ENCODE measurements at places on chromosomes 12 and 14. TPM values are rescaled to one million over a fixed set of nuclear protein-coding genes. Genes with fewer than 3 reads are reported as not detected.

- DNase-seq, result no peak
Observed at GRCh38 chr14:37438444-37438843, 156.6 kb downstream of the FOXA1 start.

DNA sequence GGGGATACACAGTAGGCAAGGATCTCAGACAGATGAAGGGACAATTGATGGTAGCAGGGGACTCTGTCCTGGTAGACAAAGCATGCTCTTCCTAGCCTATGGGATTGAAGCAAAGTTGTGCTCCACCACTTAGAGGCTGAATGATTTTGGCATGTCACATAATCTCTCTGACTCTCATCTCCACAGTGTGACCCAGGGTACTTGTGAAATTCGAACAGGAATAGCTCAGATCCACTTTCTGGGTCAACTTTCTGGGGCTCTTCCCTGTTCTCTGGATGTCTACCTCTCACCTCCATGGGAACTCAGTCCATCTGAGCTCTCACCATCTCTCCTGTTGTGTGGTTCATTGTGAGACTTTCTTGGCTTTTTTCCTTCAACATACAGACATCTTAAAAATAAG is 1.7 kb upstream of the DCD start:
- DNase-seq, result no peak

DNA sequence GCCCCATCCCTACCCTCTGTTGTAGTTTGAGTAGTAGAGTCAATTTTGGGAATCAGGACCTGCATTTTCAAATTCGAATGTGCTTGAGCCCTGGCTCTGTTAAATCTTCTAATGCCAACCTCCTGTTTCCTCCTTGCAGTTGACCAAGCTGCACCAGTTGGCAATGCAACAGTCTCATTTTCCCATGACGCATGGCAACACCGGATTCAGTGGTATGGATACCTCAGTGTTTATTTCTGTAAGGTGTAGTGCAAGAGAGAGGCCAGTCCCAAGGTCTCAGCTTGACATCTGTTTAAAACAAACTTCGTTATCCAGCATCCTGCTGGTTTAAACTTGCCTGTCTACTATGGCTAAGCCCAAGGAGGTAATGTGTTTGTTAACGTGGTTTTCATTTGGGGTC is 15.2 kb downstream of the PCBP2 start:
- no peak for DNase-seq

DNA sequence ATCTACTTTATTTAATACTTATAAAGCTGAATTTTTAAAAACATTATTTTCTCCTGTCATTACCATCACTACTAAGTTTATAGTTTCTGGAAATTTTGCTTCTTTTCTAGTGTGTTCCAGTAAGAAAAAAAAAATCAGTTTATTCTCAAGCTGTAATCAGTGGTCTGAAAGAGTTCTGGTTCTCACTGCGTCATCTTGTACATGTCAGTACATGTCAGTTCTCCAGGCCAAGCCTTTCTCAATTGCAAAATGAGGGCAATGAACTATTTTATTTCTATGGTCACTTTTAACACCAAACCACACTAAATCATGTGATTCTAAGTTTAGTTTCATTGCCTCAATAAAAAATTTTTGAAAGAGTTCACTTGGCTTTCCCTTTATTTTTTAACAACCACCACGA is 468.9 kb upstream of the LRFN5 start:
- no peak for DNase-seq

DNA sequence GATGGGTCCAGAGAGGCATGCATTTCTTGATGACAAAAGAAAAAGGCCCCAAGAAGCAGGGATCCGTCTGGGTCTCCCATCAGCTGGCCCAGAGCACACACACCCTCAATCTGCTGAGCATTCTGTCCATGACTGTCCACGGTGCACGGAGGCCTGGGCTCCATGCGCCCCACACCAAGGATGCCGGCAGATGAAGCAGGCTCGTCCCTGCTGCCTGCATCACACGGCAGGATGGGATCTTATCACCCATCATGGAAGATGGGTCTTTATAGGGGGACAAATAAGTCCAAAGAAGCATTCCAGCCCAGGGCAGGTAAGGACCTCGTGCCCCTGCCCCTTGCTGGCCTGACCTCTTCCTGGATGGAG is 59.7 kb downstream of the PRIMA1 start:
- no peak for DNase-seq

DNA sequence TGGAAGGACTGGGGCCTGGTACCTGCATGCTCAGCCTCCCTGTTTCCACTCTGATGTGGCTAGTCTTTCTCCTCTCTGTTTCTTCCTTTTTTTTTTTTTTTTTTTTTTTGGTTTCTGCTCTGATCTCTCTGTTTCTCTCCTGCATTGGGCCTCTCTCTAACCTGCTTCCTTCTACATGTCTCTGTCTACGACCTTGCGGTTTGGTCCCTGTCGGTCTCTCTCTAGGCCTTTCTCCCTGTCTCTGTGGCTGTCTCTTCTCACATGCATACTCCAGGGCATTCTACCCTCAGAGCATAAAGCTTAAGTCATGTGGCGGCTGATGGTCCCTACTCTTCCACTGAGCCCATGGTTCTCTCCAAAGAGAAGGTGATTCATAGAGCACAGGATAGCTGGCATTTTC is 1096.6 kb downstream of the BCL11B start:
- DNase-seq, result no peak

DNA sequence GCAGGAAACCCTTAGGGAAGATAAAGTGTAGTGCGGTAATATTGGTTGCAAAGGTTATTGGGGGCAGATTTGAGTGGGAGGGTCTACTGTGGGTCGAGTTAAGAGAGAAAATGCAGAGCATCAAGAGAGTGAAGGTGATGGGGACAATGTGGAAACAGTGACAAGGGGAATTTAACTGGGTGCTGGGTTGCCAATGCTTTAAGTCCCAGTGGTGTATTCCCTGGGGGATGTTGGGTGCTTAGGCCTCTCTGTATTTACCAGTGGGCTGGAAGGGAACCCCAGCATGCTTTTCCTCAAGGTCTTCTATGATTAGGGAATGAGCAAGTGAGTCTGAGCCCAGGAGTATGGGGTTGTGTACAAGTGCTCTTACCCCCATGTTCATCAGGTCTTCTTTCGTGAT is 10.6 kb downstream of the BCAT1 start:
- DNase-seq, result no peak

GRCh38 chr14:101126731-101127130 is 223.2 kb upstream of the RTL1 start:
- no peak for DNase-seq

DNA sequence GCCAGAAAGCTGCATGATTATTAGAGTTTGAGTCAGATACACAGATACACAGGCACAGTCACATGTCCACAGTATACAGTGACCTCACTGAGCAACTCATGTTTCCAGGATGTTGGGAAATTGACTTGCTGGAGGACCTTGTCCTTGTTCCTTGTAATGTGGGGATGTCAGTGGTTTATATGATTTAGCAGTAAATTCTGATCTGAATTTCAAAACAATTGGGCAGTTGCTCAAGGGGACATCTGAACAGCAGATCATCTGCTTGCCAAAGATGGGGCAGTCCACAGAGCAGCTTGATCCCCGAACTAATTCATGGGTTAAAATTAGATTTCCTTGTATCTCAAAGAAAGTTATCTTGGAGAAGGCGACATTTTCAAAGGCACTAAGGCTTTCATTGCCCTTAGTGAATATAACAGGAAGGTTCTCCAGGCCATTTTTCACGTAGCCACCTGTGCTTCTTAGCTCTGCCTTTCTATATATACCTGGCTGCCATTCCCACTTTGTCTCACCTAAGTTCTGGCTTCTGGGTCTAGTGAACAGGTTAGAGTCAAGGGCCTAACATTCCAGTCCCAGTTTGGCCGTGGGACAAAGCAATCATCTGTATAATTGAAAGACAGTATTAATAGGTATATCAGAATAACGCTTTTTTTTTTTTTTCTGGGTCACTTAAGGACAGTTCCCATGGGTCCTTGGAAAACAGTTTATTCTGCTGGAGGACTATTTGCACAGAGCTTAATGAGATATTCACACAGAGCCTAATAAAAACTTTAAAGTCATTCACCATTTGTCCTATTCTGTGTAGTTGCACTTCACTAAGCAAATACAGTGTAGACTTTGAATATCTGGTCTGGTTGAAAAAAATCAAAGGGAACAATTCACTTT is 64.9 kb upstream of the STRN3 start:
- DNase-seq, result peak; percentile 81

DNA sequence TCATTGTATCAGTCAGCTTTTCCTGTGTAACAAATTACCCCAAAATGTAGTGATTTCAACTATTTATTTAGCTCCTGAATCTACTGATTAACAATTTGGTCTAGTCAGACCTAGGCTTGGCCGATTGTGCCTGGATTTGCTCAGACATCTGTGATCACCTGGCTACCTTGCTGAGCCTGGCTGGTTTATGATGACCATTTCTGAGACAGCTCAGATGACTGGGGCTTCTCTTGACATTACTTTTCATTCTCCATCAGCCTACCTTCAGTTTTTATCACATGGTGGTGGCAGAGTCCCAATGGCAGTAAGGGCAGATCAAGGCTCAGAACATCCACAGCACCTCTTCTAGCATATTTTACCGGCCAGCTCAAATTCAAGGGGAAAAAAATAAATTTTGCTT is 286.3 kb downstream of the BTG1 start:
- DNase-seq, result no peak

GRCh38 chr14:72254202-72254936 is 322.1 kb downstream of the RGS6 start:
- no peak for DNase-seq

GRCh38 chr14:75213172-75213571 is 36.8 kb upstream of the TMED10 start:
- no peak for DNase-seq

GRCh38 chr12:96371790-96372699 is 28.2 kb downstream of the CDK17 start:
- no peak for DNase-seq

The TAS2R31 gene
- total RNA-seq, result 0.68 TPM

The PTPN6 gene
- total RNA-seq, result 31.8 TPM

The TMTC2 gene
- total RNA-seq, result 17.4 TPM

The GLI1 gene
- 3.2 TPM for total RNA-seq

The EPYC gene
- not detected for total RNA-seq

The DEPDC4 gene
- total RNA-seq, result not detected

The PRH1 gene
- total RNA-seq, result 5.5 TPM

The MARK3 gene
- total RNA-seq, result 66.4 TPM

The PHETA1 gene
- 18.6 TPM for total RNA-seq

The LIN7A gene
- total RNA-seq, result 0.34 TPM

The PAPLN gene
- 23.1 TPM for total RNA-seq

The CAPZA3 gene
- not detected for total RNA-seq

All from lower leg skin (tissue), 4 donors.